ENCODE measurements at places on chromosomes 1 and 21.

DNA sequence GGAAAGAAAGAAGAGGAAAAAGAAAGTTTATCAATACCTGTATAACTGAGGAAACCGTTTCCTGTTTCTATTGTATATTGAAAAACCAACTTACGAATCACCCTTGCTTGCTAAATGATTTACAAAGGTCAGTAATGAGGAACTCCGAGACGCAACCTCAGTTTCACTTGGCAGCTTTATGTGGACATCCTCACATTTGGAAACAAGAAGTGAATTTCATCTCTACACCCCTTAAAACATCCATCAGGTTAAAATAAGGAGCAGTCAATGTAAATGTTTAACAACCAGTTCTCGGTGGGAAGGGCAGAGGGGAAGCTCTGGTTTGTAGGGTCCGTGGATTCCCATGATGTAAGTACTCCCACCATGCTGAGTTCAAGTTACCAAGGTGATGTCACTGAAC is 481.7 kb upstream of the RUNX1 start:
- no peak for DNase-seq

GRCh38 chr1:216090556-216090955 is 332.7 kb downstream of the USH2A start:
- no peak for DNase-seq

GRCh38 chr1:45883658-45884057 is 80.2 kb downstream of the MAST2 start:
- DNase-seq, result peak; percentile 64

GRCh38 chr1:221688488-221688843 is 53.4 kb downstream of the DUSP10 start:
- no peak for DNase-seq

DNA sequence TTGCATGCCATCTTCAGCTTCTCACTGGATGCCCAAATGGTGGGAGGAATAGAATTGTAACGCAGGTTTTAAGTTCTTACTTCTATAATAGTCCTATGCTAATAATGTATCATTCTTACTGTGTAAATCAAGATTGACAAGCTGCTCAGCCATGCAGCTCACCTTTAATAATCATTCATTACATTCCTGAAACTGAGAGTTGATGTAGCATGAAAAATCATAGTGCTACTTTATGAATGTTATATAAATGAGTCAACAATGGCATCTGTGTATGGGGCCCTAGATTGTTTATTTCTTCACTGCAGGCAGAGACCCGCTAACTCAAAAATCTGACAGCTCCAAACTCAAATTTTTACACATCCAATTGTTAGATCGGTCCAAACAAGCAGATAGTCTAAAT is 34.4 kb downstream of the FH start:
- DNase-seq, result no peak

DNA sequence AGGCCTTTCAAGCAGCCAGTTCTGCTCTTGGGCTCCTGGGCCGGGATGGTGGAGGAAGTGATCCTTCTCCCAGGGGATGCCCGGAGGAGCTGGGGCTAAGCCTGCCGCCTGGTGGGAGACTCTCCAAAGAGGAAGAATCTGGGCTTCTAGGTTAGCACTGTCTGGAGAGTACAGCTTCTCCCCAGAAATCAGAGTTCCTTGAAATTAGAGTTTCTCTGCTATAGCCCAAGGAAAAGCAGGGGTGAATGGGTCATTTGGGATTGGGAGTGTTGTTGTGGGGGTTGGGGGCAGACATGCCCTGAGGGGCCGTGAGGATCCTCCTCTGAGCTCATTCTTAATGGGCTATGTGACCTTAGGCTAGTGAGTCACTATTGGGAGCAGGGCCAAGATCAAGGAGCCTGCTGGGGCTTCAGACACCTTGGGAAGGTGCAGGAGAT is 6.5 kb downstream of the LGR6 start:
- DNase-seq, result no peak

DNA sequence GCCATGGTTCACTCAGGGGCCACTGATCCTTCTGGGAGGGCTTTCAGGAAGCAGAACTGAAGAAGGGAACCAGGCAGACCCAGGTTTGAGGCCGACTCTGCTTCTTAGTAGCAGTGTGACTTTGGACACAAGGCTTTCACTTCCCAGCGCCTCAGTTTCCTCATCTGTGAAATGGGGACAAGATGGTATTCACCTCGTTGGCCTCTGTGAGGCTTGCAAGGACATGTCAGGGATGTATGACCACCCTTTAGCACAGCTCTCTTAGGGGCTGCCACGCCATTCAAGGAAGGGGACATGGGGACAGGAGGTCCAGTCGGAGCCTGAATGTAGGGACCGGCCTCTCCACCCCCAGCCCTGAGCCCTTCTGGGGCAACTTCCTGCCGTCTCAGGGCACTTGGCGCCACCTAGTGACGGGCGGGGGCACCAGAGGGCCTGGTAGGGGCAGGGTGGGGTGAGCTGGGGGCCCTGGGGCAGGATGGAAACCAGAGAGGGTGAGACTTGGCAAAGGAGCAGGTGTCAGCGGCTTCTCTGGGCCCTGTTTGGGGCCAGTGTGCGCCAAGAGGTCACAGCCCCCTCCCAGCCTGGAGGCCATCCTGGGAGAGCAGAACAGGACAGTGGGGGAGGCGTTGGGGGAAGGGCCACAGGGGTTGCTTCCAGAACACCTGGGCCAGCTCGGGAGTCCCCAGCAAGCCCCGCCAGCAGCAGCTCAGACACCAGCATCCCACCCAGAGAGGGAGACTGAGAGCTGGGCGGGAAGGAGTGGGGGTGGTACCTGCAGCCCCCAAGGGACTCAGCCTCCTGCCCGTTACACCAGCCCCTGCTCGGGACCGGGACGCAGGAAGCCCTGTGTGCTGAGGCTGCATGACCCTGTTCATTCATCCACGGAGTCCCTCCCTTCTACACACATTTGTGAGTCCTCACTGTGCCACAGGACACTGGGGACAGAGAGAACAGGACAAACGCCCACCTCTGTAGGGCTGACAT is 102.5 kb upstream of the TARDBP start:
- DNase-seq, result peak; percentile 33

DNA sequence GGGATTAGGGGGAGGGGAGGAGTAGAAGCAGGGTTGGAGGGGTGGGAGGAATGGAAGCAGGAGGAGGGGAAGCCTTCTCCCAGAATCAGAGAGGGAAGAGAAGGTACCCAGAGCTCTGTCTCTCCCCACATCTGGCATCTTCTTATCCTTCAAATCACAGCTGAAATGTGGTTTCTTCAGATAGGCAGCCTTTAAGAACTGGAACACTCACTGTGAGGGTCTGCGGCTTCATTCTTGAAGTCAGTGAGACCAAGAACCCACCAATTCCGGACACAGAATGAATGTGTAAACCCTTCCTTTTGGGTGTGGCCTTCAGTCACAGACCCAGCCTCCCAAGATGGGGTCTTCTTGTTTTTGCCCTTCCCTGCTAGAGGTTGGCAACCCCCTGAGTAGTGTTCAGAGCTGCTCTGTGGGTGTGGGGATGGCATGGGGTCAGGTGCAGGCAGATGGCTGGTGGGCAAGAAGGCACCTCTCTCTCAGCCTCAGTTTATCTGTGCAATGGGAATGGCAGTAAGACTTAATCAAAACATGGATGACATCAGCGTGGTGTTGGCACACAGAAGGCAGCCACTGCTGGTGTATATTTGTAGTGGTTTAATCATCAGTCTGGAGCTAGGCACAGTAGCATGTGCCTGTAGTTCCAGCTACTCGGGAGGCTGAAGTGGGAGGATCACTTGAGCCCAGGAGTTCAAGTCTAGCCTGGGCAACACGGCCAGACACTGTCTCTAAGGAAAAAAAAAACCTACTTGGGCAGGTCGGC is 7.2 kb downstream of the FAAH start:
- DNase-seq, result no peak

DNA sequence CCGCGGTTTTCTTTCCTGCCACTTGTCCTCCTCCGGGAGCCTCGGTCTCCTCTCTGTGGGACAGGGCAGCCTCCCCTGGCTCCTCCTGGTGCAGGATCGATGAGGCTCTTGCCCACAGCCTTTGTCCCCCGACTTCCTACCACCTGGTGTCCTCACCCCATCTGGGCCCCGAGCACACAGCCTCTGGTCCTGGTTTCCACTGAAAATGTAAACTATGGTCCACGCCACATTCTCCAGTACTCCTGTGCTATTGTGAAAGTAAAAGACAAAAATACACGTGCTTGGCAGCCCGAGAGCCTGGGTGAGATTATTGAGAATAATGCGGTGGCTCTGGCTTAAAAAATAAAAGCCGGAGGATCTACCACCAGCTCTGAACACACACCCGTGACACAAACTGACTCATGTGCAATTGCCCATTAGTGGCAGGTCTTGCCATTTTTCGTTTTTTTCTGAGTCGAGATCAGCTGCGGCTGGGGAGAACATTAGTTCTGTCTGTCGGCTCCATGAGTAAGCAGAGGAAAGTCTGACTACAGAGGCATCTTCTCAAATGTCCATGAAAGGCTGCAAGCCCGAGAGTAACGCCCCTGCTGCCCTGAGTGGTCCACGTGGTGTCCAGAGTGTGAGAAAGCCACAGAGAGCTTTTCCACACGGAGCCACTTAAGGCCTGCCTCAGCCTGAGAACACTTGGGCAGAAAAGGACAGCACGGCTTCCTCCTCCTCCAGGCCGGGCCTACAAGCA is 5.7 kb upstream of the COL6A2 start:
- DNase-seq, result peak; percentile 99

GRCh38 chr1:163196449-163196787 is 6.3 kb downstream of the RGS5 start:
- no peak for DNase-seq

- DNase-seq, result no peak
These were observed 493.8 kb upstream of the CHRM3 start for GRCh38 chr1:238892612-238893011.

DNA sequence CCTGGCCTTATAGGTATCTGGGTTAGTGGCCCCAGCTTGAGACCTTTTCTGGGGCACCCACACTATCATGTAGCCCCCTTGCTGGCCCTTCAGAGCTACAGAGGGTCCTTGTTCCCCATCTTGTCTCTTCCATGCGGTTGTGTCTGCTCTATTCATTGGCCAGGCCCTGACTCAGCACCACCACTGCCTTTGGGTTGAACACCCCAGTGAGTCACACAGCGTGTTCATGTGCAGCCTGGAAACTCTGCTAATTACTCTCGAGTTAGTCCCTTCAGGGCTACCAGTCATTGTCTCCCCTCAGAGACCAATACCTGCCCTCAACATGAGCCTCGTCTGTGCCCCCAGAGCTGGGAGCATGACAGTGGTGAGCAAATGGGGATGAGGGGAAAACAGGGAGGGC is 28.2 kb upstream of the IKBKE start:
- DNase-seq, result peak; percentile 70

DNA sequence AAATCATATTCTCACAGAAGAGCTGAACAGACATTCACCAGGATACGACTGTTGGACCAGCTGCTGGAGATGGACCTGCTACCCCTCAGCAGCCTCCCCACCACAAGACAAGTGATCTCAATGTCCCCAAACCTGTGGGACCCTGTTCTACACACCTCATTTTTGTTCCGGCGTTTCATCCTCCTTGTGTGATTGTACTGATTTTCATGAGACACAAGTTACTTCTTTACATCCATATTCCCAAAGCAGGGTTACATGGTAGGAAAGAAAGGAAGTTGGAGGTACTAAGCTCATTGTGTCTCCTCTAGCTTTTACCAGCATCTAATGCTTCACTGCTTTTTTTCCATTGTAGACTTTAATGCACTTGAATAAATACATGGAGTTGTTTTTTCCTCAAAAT is 8.7 kb downstream of the ADAMTS1 start:
- DNase-seq, result no peak

- peak; percentile 16 for DNase-seq
These were observed 39.9 kb downstream of the SIPA1L2 start for GRCh38 chr1:232589812-232590743.

- DNase-seq, result no peak
These were observed 1.0 kb downstream of the BEST4 start for GRCh38 chr1:44786841-44787426.

DNA sequence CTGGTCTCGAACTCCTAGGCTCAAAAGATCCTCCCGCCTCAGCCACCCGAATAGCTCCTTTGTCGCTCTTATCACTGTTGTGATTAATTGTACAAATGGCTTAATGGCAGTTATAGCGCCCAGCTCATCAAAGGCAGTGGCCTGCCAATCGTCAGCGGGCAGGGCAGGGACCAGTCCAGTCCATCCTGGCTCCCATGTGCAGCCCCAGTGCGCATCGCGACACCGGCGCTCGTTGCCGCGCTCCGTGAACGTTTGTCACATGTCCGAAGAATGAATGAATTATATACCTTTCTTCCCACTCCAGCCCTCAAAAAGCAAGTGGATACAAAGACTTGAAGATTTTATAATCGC is 18.4 kb downstream of the MTX1 start:
- DNase-seq, result peak; percentile 41

DNA sequence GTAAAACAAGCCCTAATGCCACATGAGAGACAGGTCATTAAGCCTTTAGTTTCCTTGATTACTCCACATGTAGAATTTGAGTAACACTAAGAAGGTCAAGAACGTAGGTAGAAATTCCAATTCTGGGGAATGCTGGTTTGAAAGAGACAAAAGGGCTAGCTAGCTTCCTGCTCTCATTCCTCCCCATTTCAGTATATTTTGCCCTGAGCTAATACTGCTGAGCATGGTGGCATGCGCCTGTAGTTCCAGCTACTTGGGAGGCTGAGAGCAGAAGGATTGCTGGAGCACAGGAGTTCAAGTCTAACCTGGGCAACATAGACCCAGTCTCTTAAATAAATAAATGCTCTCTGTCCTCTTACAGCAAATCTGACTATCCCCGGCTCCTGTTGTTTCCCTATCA is 12.8 kb downstream of the PRDX6 start:
- no peak for DNase-seq

GRCh38 chr1:226618380-226618779 is 69.8 kb downstream of the STUM start:
- no peak for DNase-seq

GRCh38 chr1:3545363-3546047 is 65.8 kb downstream of the MEGF6 start:
- no peak for DNase-seq

DNA sequence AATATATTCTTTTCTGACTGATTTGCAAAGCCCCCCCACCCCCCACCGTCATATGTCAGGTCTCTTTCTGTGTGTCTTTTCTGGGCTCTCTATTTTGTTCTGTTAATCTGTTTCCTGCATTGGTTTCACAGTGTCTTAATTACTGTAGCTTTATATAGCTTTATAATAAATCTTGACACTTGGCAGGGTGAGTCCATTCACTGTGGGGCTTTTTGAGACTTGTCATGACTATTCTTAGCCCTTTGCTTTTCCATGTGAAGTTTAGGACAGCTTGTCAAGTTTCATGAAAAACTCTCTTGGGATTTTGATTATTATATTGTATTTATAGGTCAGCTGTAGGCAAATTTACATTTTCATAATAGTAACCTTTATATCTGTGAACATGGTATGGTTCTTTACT is 50.4 kb downstream of the MIGA1 start:
- DNase-seq, result no peak

GRCh38 chr1:84385347-84385746 is 12.9 kb upstream of the DNASE2B start:
- DNase-seq, result no peak

DNA sequence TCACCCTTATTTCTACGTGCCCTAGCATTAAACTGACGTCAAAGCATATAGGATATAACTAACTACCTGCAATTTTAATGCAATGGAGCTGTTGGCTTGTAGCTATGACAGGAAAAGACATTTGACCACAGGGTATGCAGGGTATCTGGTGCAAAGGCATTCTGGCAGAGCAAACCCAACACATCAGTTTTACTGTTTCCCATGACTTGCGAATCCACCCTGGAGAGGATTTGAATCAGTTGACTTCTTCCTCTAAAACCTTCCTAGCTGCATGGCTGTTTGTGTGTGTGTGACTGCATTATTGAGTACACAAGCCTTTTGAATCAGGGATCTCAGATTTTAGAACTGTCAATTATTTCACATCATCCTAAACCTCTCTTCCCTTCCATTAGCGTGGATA is 41.7 kb upstream of the SYT14 start:
- peak; percentile 57 for DNase-seq
